LHCN-M2 (cell line): ENCODE measurements at places on chromosomes 3 and 15. TPM values are rescaled to one million over a fixed set of nuclear protein-coding genes. Genes with fewer than 3 reads are reported as not detected.

GRCh38 chr3:51353131-51353530 is 32.0 kb upstream of the MANF start:
- DNase-seq = no peak

GRCh38 chr3:45677033-45677446 is 12.2 kb upstream of the SACM1L start:
- peak; percentile 89 for DNase-seq

GRCh38 chr3:177776661-177777101 is 579.4 kb upstream of the TBL1XR1 start:
- DNase-seq = peak; percentile 79

DNA sequence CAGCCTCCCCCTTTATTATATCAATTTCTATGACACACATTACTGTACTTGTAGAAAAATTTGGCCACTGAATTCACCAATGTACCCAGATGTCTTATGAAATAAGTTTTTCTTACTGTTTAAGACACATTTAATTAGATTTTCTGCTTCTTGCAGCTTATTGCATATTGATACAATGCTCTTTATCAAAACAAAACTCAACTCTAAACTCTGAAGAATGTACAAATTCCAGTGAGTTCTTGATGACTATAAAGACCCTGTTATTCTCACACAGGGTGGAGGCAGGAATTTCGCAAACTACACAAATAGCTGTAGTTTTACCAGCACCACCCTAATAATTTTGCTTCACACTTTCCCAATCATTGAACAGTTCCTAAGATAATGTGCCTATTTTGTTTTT is 22.0 kb downstream of the CMTM6 start:
- DNase-seq = no peak

- DNase-seq = no peak
Observed at GRCh38 chr15:93253681-93254080, 164.7 kb upstream of the RGMA start.

DNA sequence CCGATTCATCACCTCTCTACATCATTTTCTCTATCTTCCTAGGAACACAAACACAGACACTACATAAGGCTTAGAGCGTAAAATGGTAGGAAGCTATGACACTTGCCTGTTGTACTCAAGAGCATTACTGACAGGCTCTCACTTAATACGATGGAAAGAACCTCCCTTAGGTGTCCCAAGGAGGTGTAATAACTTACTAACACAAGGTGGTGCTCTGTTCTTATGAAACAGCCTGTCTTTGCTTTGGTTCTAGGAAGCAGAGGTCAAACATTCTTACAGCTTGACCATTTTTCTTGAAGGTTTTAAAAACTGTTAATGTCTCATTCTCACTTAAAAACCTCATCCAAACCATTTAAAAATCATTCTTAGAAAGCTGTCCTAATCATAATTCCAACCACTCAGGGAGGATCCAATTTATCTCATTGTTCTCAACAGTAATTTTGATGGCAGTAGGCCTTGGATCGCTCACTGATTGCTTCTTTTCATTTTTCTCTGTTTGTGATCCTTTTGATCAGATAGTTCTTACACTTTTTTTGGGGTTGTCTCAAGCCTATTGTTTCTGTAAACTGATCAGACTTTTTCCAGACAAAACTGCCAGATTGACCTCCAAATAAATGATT is 317.8 kb upstream of the AGTR1 start:
- DNase-seq = peak; percentile 77

GRCh38 chr3:12708584-12709192 is 44.8 kb upstream of the RAF1 start:
- DNase-seq = peak; percentile 75

DNA sequence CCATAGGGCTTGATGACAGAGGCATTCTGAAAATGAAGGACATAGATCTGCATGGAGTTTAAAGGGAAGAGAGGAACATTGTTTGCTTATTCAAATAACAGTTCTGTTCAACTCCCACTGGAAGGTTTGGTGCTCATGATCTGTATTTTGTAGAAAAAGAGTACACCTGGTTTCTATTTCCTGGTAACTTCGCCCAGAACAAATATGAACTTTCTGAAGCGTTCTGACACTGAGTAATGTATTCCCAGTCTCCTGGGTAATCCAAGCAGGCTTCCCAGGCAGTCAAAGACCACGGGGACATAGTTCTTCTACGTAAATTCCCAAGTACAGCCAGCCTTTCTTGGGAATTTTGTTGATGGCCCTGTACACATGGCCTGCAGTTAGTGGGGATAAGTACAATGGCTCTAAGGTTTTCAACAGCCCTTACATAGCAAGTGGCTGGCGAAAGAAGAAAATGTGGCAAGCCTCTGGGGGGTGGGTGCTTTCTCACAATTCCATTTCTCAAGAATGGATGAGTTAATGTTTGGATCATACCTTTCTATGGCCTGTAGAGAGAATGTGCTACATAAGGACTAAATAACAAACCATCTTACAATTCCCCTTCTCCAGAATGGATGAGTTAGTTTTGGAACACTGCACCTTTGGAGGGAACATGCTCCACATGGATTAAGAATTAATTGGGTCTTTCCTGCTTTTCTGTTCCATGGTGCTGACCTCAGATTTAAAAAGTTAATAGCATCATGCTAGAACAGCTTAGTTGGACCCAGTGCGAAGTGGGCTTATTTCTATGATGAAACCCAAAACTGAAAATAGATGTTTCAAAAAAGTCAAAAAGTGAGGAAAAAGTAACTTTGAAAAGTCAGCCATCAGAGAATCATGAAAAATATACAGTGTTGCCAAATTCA is 52.7 kb downstream of the COL6A6 start:
- DNase-seq = no peak

DNA sequence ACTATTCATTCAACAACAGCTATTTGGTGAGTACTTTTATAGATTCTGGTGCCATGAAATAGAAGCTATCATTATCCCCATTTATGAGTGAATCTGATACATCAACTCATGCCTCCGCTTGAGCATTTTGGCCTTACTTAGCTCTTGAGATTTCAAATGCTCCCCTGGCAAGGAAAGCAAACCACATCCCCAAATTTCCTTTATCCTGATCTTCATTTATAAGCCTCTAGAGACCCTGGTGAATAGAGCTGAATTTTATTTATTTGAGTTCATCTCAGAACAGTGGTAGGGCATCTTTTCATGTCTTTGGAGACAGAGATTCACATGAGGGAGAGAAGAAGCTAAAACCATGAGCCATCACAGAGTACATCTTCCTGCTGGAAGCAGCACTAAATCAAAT is 317.2 kb downstream of the SLC9A9 start:
- peak; percentile 21 for DNase-seq

GRCh38 chr3:35528728-35529127 is 110.6 kb upstream of the ARPP21 start:
- peak; percentile 18 for DNase-seq

GRCh38 chr3:12644331-12644937 is 19.5 kb downstream of the RAF1 start:
- peak; percentile 88 for DNase-seq

GRCh38 chr3:100102757-100103156 is 11.5 kb downstream of the FILIP1L start:
- no peak for DNase-seq

- DNase-seq = peak; percentile 35
Observed at GRCh38 chr3:122679882-122680474, 661 bp upstream of the PARP14 start.

DNA sequence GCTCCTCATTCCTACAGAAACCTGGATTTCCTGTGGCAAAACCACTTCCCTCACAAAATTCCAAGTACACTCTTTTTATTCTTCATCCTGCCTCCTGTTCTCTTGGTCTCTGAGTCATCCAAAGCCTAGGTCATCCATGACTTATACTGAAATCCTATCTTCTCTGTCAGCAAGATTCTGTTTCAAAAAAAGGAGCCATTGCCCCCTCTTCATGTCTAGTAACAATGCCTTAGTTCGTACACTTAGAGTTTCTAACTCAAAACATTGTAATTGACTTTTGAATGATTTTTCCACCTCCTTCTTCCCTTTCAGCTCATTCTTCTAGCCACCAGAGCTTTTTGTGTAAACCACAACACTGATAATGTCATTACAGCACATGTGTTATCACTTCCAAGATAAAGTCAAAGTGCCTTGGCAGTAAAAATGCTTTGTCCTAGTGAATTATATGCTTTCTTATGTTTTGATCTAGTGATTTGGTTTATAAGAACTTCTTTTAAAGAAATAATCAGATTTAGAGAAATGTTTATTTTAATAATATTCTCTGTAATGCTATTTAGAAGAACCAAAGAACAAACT is 256.5 kb upstream of the NECTIN3 start:
- DNase-seq = peak; percentile 97

DNA sequence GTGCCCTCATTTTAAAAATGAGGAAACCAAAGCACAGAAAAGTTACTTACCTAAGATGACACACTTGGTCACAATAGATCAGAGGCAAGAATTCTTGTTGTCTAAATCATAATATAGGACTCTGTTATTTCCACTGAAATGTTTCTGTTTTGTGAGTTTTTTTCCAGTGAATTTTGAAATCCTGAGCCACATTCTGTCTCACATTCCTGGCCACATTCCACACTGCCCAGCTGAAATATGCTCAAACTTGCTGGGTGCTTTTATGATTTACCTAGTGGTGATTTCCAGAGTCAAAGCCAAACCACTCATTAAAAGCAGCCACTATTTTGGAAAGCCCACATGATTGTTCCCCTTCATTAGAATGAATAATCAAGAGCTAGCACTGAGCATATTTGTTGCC is 82.3 kb upstream of the NPHP3 start:
- DNase-seq = peak; percentile 75

MITF gene
- 5.4 and 7.1 TPM in 2 replicates for total RNA-seq

CLDN18 gene
- 0.06 TPM in 1 of 2 replicates, not detected in the other for total RNA-seq

C3orf85 gene
- not detected in 2 replicates for total RNA-seq

CRYGS gene
- 1.4 and 1.7 TPM in 2 replicates for total RNA-seq

GPR171 gene
- not detected in 2 replicates for total RNA-seq
